ENCODE measurements at places on chromosomes 13 and 19. TPM values are rescaled to one million over a fixed set of nuclear protein-coding genes. Genes with fewer than 3 reads are reported as not detected.

- no peaks in the 10 kb centered on the region for H3K27me3 ChIP-seq
- no peak for DNase-seq
- H3K27ac ChIP-seq = no peak overlapping the region
- peaks cover 5% of the 10 kb centered on the region for H3K36me3 ChIP-seq
- peaks cover 15% of the 10 kb centered on the region for H3K4me1 ChIP-seq
- no peak overlapping the region for H3K4me3 ChIP-seq
Measured at GRCh38 chr13:50805805-50806204, 37.7 kb downstream of the DLEU7 start.

- no peak overlapping the region for H3K4me3 ChIP-seq
- peaks cover 3% of the 10 kb centered on the region for H3K27me3 ChIP-seq
- no peaks in the 10 kb centered on the region for H3K4me1 ChIP-seq
- no peak overlapping the region for H3K27ac ChIP-seq
- no peaks in the 10 kb centered on the region for H3K36me3 ChIP-seq
Measured at GRCh38 chr19:48569814-48570213, 17.8 kb downstream of the SULT2B1 start.

DNA sequence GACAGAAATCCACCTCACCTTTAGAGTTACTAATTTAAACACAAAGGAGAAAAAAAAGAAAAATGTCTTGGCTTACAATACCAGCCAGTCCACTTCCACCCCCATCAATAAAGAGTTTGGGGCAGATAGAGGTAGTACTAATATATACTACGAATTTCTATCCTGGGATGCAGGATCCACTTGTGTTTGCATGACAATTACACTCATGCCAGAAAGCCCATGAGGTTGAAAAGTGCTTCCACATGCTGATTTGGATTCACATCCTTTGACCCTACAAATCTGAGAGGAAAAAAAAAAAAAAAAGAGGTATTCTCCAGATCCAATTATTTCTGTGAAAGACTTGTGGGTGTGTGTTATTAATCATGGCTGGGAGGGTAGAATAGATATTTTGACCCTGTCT lies 335.2 kb downstream of the SLITRK1 start:
- no peak overlapping the region for H3K27ac ChIP-seq
- H3K4me3 ChIP-seq = no peak overlapping the region
- no peaks in the 10 kb centered on the region for H3K27me3 ChIP-seq
- no peak for DNase-seq

DNA sequence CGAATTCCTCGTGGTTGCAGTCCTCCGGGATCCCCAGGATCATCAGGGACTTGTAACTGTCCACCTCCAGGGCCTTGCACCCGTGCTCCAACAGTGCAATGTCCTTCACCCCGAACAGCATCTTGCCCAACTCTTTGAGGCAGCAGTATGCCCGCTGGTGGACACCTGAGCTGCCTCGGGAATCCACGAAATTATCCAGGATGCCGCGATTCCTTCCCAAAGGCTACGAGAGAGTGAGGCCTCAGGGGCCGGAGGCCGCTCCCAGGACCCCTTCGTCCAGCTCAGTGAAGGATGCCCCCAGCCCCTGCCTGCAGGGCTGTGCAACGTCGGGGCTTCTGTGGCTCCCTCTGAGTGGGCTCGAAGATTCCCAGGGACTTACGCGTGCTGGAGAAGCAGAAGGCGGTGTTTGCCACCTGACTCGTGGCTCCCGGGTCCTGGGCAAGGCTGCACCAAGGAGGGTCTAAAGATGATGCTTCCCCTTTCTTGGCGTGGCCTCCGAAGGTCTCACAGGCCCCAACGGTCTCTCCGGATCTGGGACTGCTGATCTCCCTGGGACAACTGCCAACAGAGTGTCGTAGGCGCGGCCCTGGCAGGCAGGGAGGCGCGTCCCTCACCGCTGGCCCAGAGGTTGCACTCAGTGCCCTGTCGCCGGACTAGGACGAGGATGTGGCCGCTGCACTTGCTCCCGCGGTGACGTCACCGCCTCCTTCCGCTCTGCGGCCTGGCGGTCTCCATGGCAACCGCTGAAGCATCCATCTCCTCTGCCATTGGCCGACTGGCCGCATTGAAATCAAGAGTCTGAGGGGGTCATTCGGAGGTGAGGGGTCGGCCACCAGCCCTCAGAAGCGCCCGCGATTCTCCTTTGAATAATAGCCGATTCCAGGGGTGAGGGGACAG lies at the start of gene PNMA8C:
Gene PNMA8C, minus strand, starts transcription at position 698 of the 897 bp plus-strand sequence. Its CDS starts 577 bp downstream, at position 121.
- H3K36me3 ChIP-seq = peaks cover 2% of the 10 kb centered on the region
- peaks cover 61% of the 10 kb centered on the region for H3K27me3 ChIP-seq
- peak within 1 kb of the TSS; percentile 58 for H3K4me3 ChIP-seq
- H3K27ac ChIP-seq = peak within 1 kb of the TSS; percentile 54

- DNase-seq = no peak
- H3K36me3 ChIP-seq = no peaks in the 10 kb centered on the region
- no peak overlapping the region for H3K27ac ChIP-seq
- H3K4me1 ChIP-seq = no peaks in the 10 kb centered on the region
- H3K27me3 ChIP-seq = peaks cover 5% of the 10 kb centered on the region
- no peak overlapping the region for H3K4me3 ChIP-seq
Measured at GRCh38 chr13:35857769-35858168, 273.4 kb downstream of the DCLK1 start.

GRCh38 chr19:23263870-23264590 lies 13.8 kb upstream of the ZNF724 start:
- H3K27ac ChIP-seq = no peak overlapping the region
- H3K4me3 ChIP-seq = no peak overlapping the region
- DNase-seq = no peak
- H3K36me3 ChIP-seq = peaks cover 72% of the 10 kb centered on the region
- H3K27me3 ChIP-seq = no peaks in the 10 kb centered on the region

DNA sequence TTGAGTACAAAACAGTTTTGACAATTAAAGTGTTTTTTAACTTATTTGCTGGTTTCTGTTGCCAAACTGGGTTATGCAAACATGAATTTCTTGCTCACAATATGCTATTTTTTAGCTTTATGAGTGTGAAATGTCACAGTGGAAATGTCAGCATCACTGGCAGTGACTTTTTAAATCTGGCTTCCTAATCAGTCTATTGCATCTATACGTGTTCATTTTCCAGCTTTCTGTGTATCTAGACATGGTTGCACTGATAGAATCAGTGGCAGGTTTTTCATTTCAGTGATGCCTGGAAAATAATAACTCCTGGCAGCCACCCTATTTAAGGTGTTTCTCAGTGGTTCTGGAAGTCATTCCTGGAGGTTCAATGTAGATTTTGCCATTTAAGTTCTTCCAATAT lies 146.7 kb downstream of the SLITRK6 start:
- DNase-seq = no peak
- no peaks in the 10 kb centered on the region for H3K36me3 ChIP-seq
- H3K4me1 ChIP-seq = no peaks in the 10 kb centered on the region
- H3K27me3 ChIP-seq = no peaks in the 10 kb centered on the region
- H3K4me3 ChIP-seq = no peak overlapping the region

DNA sequence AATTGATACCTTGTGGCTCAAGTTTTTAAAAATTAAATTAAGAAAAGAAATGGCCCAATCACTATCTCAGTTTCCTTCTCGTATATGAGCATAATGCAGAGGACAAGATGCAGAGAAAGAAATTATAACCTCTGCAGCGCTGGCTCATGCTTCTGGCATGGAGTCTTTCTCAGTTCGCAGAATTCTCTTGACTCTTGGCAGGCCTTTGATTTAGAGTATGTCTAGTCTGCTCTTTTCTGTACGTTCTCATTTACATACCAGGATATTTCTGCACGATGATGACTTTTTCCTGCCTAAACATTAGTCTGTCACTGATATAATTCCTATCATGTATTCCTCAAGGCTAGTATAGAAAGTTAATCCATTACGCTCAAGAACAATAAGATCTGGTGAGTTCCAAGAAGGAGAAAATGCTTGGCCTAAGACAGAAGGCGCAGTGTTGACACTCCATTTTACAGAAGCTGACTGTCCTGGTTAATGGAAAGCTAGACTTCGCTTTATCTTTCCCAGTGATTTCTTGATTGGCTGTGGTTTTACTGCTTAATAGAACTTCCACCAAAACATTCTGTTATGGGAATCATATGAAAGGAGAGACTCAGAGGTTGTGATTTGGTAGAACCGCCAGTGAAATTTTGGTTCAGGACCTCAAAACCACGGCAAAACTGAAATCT lies 1.7 kb upstream of the SMAD9 start:
- peaks cover 8% of the 10 kb centered on the region for H3K4me1 ChIP-seq
- no peak overlapping the region for H3K27ac ChIP-seq
- H3K27me3 ChIP-seq = peaks cover 53% of the 10 kb centered on the region
- no peak overlapping the region for H3K4me3 ChIP-seq
- no peaks in the 10 kb centered on the region for H3K36me3 ChIP-seq
- DNase-seq = no peak

DNA sequence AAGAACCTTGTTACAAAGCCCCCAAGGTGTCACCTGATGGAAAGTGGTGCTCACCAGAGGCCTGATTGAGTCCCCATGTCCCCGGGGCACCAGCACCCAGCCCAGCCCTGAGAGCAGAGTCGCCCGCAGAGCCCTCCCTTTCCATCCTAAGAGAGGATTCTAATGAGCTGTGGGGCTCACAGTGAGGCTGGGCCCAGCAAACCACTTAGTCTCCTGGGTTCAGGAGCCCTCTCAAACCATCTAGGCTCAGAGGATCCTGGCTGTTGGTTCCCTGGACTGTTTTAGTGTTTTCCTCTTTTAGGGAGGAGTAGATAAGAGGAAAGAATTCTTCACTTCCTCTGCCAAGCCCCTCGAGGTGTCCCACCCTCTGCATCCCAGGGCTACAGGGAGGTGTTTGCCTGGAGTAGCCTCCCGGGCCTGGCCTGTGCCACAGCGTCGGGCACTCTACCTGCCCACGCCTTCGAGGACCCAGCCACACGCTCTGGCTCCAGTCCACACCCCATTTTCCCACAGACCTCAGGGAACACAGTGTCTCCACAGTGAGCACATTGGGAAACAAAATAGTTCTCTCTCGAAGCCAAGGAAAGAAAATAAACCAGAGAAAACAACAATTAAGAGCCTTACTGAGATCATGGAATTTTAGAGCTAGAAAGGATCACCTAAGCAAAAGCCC lies 34.4 kb downstream of the DHRS12 start:
- no peaks in the 10 kb centered on the region for H3K27me3 ChIP-seq
- no peak for DNase-seq
- H3K4me1 ChIP-seq = peaks cover 13% of the 10 kb centered on the region
- H3K27ac ChIP-seq = peak overlapping the region; percentile 40
- peaks cover 4% of the 10 kb centered on the region for H3K36me3 ChIP-seq
- no peak overlapping the region for H3K4me3 ChIP-seq

- H3K27ac ChIP-seq = no peak overlapping the region
- H3K36me3 ChIP-seq = peaks cover 48% of the 10 kb centered on the region
- no peaks in the 10 kb centered on the region for H3K27me3 ChIP-seq
- H3K4me3 ChIP-seq = no peak overlapping the region
- no peaks in the 10 kb centered on the region for H3K4me1 ChIP-seq
Measured at GRCh38 chr13:29525757-29526156, 69.7 kb downstream of the SLC7A1 start.

- H3K36me3 ChIP-seq = peaks cover 27% of the 10 kb centered on the region
- peaks cover 25% of the 10 kb centered on the region for H3K4me1 ChIP-seq
- H3K27ac ChIP-seq = peak overlapping the region; percentile 93
- peak overlapping the region; percentile 98 for H3K4me3 ChIP-seq
Measured at GRCh38 chr19:49084206-49085019, 838 bp upstream of the SNRNP70 start.

- no peak for DNase-seq
- H3K4me3 ChIP-seq = peak overlapping the region; percentile 83
- H3K4me1 ChIP-seq = peaks cover 36% of the 10 kb centered on the region
- peak overlapping the region; percentile 95 for H3K27ac ChIP-seq
Measured at GRCh38 chr13:60398379-60398891, 1.4 kb downstream of the TDRD3 start.

DNA sequence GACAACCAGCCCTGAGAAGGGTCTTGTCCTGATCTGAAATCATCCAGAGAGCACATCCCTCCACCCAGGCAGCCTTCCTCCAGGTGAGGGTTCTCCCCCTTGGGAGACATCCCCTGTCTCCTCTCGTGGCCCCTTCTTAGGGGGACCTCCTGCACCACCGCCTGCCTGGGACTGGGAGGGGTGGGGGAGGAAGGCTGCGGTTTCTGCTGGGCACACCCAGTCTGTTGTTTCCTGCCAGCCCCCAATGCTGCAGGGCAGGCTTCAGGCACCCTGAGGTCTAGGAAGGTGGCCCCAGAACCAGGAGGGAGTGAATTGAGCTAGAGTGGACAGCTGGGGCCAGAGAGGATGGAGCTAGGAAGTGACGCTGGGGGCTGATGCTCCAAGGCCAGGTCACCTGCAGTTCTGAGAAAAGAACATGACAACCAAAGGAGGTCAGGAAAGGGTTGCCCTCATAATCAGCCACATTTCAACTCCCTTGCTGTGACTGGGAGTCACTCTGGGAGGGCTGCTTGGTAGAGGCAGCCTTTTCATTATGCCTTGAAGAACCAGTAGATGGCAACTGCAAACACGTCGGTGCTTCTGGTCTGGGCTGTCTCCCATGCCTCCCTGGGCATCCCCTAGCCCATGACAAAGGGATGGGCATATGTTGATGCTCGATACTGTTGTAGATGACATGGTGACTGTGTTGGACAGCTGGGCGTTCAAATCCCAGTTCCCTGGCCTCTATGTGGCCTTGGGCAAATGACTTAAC lies 1.4 kb downstream of the ARHGEF18 start:
- peaks cover 44% of the 10 kb centered on the region for H3K36me3 ChIP-seq
- H3K27ac ChIP-seq = peak overlapping the region; percentile 95
- H3K27me3 ChIP-seq = no peaks in the 10 kb centered on the region

The KRTDAP gene
- total RNA-seq = not detected

The LDLR gene
- total RNA-seq = 117 TPM

The IRF2BP1 gene
- 19.1 TPM for total RNA-seq

The ZNF229 gene
- total RNA-seq = 2.2 TPM

The ZNF850 gene
- total RNA-seq = 9.8 TPM

The ZNF728 gene
- not detected for total RNA-seq
